ENCODE measurements at places on chromosomes 2 and 18. TPM values are rescaled to one million over a fixed set of nuclear protein-coding genes. Genes with fewer than 3 reads are reported as not detected.

Gene FTCDNL1
- 2.3 TPM for total RNA-seq

Gene GPR45
- total RNA-seq = not detected

Gene MYCN
- not detected for total RNA-seq

DNA sequence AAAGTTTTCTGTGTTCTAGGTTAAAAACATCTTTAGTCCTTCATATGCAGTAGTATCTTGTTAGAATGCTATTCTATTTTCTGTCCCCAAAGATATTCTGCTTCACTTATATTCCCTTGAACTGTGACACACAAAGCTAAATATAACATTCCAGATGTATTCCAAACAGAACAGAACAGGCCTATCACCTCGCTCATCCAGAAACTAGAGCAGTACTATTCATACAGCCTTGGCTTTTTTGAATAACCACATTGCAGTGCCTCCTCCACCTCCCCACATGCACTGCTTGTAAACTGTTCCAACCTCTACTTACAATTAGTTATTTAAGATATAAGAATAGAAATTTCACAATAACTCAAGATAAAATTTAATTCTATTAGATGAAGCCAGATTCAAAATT lies 196.8 kb downstream of the EXOC6B start:
- no peak for DNase-seq
- H3K27me3 ChIP-seq = no peaks in the 10 kb centered on the region
- no peaks in the 10 kb centered on the region for H3K4me1 ChIP-seq
- H3K27ac ChIP-seq = no peak overlapping the region
- no peaks in the 10 kb centered on the region for H3K36me3 ChIP-seq

DNA sequence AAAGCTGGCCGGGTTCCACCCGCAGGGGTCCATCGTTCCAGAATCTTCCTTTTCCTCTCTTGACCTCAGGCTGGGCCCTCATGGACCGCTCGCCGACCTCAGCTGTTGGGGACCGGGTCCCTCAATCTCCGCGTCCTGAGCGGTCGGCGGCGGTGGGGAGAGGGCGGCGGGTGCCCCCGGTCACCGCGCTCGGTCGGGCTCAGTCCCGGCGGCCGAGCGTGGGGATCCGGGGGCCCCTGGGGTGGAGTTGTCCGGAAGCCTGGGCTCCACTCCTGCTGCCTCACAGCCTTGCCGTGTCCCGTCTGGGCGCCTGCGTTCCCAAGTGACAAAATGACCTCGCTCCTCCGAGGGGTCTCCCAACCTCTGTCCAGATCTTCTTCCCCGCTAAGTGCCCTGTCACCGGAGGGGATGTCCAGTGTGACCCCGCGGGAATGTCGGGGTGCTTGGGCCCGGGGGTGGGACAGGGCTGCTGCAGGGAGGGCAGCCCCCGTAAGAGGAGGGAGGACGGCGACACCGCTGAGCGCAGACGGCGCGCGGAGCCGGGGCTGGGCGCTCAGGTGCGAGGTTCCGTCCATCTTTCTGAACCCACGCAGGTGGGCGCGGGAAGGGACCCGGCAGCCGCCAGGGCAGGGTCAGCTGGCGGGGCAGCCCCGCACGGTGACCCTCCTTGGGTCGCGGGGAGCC lies 16.0 kb upstream of the E2F6 start:
- H3K27ac ChIP-seq = no peak overlapping the region
- peaks cover 50% of the 10 kb centered on the region for H3K27me3 ChIP-seq
- H3K36me3 ChIP-seq = no peaks in the 10 kb centered on the region
- H3K4me1 ChIP-seq = peaks cover 6% of the 10 kb centered on the region
- H3K4me3 ChIP-seq = no peak overlapping the region
- no peak for DNase-seq

Gene EVX2
- total RNA-seq = not detected

DNA sequence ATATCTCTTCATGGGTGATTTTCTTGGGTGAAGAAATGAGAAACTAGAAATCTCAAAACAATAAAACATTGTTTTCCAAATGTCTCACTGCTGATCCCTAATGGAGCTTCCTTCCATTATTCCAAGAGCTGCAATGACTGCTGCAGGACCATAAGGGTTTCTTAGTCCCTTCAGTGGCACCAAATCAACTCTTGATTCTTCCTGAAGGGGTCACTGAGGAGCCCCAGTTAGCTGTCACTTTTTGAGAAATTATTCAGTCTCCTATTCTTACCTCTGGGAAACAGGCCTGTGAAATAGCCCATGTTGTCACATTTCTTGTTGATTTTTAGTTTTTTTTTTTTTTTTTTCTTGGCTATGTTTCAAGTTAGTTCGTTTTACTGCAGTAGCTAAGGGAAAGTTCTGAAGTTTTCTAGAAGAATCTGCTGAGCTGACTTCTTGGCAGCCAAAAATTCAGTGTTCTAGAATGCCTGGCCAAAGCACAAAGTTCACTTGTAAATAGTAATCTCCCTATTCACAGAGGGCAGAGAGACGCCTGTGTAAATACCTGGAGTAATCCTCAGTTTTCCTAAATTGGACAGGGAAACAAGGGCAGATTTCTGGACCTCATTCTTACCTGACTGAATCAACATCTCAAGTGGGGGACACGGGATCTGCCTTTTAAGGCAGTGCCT lies 480.0 kb downstream of the RIT2 start:
- H3K27me3 ChIP-seq = no peaks in the 10 kb centered on the region
- no peak overlapping the region for H3K27ac ChIP-seq
- no peaks in the 10 kb centered on the region for H3K4me1 ChIP-seq
- DNase-seq = no peak
- H3K36me3 ChIP-seq = no peaks in the 10 kb centered on the region

DNA sequence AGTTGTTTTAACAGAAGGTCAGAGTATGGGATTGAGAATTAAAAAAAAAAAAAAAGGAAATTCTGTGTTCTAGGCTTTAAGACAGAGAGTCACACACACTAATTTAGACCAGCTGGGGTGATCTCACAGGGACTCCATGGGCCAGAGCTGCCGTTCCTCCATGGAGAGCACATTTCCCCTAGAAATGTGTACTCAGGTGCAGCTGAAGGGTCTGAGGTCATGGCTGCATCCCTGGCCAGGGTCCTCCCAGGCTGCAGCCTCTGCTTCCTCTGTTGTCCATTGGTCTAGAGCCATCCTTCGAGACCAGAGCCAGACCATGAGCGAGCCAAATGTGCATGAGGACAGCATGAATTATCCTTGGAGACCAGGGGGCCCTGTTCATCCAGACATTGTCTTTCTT lies 190.1 kb upstream of the TNP1 start:
- H3K4me1 ChIP-seq = no peaks in the 10 kb centered on the region
- H3K36me3 ChIP-seq = no peaks in the 10 kb centered on the region
- no peak overlapping the region for H3K4me3 ChIP-seq
- DNase-seq = no peak
- peaks cover 9% of the 10 kb centered on the region for H3K27me3 ChIP-seq

DNA sequence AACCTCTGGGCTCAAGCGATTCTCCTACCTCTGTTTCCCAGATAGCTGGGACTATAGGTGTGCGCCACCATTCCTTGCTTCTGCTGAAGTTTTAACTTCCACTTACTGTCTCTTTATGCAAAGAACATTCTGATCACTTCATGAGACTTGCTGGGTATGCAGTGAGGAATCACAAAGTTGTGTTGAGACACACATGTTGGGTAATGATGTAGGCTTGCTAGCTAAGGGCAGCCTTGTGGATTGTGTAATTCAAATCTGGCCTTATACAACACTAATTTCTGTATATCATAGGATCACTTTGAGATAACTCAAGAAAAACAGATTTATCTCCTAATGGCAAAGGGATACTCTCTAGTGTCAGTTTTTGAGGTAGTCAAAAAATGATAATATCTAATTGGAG lies 24.2 kb downstream of the XRCC5 start:
- no peak overlapping the region for H3K27ac ChIP-seq
- no peak overlapping the region for H3K4me3 ChIP-seq
- peaks cover 57% of the 10 kb centered on the region for H3K4me1 ChIP-seq

Gene UGT1A4
- total RNA-seq = not detected

- H3K27me3 ChIP-seq = no peaks in the 10 kb centered on the region
- H3K27ac ChIP-seq = no peak overlapping the region
Observed at GRCh38 chr2:70988726-70989648, 5.7 kb downstream of the TEX261 start.

Gene DOK1
- total RNA-seq = 28.0 TPM

Gene DYSF
- total RNA-seq = 0.12 TPM

Gene PARD6G
- 0.15 TPM for total RNA-seq

Gene NYAP2
- not detected for total RNA-seq

- no peak overlapping the region for H3K4me3 ChIP-seq
- no peak for DNase-seq
- H3K27ac ChIP-seq = no peak overlapping the region
- H3K4me1 ChIP-seq = no peaks in the 10 kb centered on the region
Observed at GRCh38 chr18:76747676-76748075, 74.7 kb upstream of the ZNF236 start.

DNA sequence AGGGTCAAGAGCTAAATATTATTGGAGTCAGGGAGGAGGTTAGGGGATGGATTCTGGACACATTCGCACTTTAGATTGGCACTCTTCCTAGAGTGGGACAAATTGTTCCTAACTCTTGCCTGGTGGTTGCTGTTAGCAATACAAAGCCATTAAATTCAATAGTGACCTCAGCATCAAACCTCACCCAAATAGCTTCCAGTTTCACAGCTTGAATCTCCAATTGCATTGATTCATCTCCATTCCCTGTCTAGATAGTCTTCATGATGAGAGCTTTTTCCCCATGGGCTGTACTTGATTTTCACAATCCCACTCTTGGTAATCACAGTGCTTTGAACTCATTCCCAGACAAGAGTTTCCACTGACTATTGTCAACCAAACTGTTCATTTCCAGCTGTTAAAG lies 585.9 kb upstream of the SYT4 start:
- DNase-seq = no peak
- no peak overlapping the region for H3K4me3 ChIP-seq
- no peaks in the 10 kb centered on the region for H3K4me1 ChIP-seq

DNA sequence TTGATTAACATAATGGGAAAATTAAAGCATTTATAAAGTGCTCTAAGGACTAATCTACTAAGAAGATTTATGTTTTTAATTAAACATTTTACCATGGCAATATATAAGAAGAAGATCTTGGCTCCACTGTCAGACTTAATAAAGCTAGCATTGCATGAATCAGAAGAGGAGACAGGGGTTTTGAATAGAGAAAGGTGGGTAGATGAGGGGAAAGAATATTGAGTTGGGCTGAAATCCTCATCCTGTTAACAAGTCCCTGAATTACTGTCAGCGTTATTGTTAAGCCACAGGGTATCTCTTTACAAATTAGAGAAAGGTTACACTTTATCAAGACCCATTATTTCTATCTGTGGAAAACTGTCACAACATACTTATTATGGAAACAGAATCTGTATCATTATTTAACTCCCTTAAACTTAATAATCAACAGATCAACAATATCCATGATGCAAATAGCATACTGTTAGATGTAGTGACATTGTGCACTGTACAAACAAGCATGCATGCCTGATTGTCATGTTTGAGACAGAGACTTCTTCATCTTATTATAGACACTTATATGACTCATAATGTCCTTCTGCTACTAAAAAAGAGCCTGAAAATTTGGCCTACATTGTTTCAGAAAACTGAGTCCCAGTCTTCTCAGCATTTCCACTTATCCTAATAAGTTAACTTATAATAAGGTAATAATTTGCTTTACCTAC lies 304.1 kb downstream of the NRXN1 start:
- no peak overlapping the region for H3K4me3 ChIP-seq
- H3K4me1 ChIP-seq = no peaks in the 10 kb centered on the region
- H3K27ac ChIP-seq = no peak overlapping the region
- DNase-seq = no peak
- H3K27me3 ChIP-seq = no peaks in the 10 kb centered on the region

- H3K27me3 ChIP-seq = no peaks in the 10 kb centered on the region
- H3K4me1 ChIP-seq = no peaks in the 10 kb centered on the region
- no peak overlapping the region for H3K27ac ChIP-seq
- no peak overlapping the region for H3K4me3 ChIP-seq
Observed at GRCh38 chr2:182345384-182345783, 81.5 kb downstream of the PDE1A start.

GRCh38 chr2:97932975-97933662 lies 62.6 kb downstream of the TMEM131 start:
- no peak for DNase-seq
- no peaks in the 10 kb centered on the region for H3K36me3 ChIP-seq
- H3K27me3 ChIP-seq = no peaks in the 10 kb centered on the region
- no peak overlapping the region for H3K27ac ChIP-seq
- peaks cover 10% of the 10 kb centered on the region for H3K4me1 ChIP-seq
- H3K4me3 ChIP-seq = no peak overlapping the region

- no peaks in the 10 kb centered on the region for H3K36me3 ChIP-seq
- DNase-seq = no peak
- no peak overlapping the region for H3K27ac ChIP-seq
- peaks cover 7% of the 10 kb centered on the region for H3K4me1 ChIP-seq
- H3K27me3 ChIP-seq = peaks cover 1% of the 10 kb centered on the region
Observed at GRCh38 chr2:8568543-8569302, 113.1 kb upstream of the ID2 start.

GRCh38 chr2:188425266-188425665 lies 133.6 kb downstream of the GULP1 start:
- no peak overlapping the region for H3K4me3 ChIP-seq
- H3K27me3 ChIP-seq = no peaks in the 10 kb centered on the region
- H3K4me1 ChIP-seq = no peaks in the 10 kb centered on the region
- no peak for DNase-seq

DNA sequence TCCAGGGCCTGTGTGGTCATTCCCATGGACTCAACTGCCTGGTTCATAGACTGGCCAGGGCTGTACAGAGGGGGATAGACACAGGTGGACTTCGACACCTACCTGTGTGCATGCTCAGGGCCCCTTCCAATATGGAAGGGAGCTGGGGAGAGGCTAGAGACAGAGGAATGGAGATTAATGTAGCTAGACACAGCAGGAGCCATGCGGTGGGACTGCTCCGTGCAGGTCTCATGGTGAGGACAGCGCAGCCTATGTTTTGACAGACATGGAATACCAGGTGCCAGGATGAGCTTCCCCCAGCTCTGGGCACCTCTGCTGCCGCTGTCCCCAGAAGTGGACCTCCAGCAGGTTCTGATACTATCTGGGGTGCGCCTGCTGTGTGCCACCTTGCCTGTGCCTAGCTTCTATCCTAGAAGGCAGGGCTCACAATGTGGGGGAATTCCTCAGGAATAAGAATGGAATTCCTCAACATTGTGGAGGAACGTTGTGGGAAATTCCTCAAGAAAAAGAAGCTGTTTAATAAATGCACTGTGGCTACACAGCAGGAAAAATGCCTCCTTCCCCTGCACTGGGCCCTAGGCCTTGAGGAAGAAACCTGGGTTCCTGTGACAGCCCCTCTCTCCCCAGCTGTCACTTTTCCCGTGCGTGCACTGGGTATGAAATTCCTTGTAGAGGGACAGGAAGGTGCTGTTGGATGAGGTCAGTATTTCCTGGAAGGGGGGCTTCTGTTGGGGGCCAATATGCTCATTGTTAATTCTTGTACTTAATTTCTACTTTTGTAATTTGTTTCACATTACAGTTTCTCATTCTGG lies 7.3 kb downstream of the IL1R1 start:
- peaks cover 4% of the 10 kb centered on the region for H3K4me1 ChIP-seq
- no peak for DNase-seq
- no peaks in the 10 kb centered on the region for H3K27me3 ChIP-seq
- H3K27ac ChIP-seq = no peak overlapping the region

Gene GRHL1
- 0.25 TPM for total RNA-seq
